ENCODE measurements at places on chromosomes 2 and 18. TPM values are rescaled to one million over a fixed set of nuclear protein-coding genes. Genes with fewer than 3 reads are reported as not detected.

Gene PRSS56
- 1.2 TPM for total RNA-seq

Gene SPATS2L
- 49.7 TPM for total RNA-seq

DNA sequence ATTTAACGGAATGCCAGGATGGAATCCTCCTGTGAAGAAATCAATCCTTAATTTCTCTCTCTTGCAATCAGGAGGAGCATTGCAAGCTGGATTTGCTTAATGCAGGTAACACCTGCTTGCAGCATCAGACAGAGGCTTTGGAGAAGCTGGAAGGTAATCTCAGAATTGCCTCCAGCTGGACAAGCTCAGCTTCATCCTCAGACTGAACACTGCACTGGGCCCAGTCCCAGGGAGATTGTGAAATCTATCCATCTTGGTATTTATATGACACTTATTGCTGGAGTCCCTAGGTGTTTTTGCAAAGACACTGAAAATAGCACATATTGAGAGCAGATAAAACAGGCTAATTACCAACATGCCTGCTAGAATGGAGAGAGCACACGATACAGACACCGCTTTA is 179.4 kb upstream of the SESTD1 start:
- DNase-seq, result no peak

- no peak for DNase-seq
Observed at GRCh38 chr2:49029406-49029805, 124.9 kb downstream of the FSHR start.

DNA sequence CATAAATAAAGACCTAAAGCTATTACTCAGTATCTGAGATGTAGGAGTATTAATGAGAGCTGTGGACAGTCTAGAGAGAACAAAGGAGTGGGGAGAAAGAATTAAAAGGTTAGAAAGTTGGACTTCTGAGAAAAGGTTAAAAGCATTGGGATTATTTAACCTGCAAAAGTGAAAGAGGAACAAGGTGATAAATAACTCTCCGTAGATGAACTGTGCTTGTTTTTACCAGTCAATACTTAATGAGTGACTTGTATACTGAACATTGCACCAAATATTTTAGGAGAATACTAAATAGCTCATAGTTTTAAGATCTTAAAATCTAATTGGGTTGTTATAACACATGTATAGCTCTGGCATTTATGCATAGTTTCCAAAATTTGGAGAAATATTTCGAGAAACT is 137.5 kb downstream of the GPD2 start:
- DNase-seq, result no peak

DNA sequence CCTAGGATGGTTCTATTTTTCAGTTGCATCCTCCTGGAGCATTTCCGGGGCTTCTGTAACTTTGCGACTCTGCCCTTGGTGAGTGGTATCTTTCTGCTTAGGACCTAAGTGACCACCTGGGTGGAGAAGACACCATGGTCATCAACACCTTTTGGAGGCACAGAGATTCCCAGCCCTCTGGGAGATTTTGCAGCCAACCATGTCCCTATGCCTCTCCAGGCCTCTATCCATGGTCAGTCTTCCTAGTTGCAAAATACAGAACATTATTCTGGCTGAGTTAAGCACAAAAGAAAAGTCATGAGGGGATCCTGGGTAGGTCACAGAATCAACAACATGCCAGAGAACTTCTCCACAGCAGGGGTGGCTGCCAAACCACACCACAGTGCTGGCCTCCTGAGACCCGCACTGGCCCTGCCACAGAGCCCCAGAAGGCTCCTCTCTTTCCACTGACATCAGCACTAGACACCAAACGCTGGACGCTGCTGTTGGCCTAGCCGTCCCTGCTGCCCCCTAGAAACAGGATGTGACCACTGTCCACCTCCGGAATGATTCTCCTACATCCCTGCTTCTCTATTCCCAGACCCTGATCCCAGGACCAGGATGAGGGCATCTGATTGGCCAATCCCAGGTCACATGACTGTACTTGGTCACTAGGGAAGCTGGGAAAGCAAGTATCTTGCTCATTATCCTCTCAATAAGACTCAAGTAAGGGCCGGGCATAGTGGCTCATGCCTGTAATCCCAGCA is 47.7 kb downstream of the SMAD7 start:
- DNase-seq, result peak; percentile 37

GRCh38 chr2:134550566-134551164 is 168.1 kb downstream of the TMEM163 start:
- no peak for DNase-seq

GRCh38 chr2:39629646-39630045 is 36.1 kb upstream of the TMEM178A start:
- no peak for DNase-seq
